ENCODE measurements at places on chromosomes 3 and 15.

DNA sequence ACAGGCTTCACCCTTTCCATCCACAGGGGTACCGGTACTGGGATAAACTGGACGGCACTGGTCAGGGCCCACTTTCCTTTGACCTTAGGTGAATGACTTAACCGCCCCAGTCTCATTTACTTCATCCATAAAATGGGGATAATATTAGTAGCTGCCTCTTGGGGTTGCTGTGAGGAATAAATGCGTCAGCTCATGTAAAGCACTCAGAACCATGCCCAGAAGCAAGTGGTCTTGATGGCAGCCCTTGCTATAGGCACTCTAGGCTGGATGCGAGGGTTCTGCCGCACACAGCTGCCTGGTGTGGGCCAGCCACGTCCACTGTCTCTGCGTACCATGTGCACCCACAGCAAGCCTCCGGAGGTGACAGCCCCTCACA is 32.2 kb upstream of the FBLN2 start:
- DNase-seq: no peak

GRCh38 chr15:28169366-28169765 is 70.3 kb upstream of the OCA2 start:
- no peak for DNase-seq

DNA sequence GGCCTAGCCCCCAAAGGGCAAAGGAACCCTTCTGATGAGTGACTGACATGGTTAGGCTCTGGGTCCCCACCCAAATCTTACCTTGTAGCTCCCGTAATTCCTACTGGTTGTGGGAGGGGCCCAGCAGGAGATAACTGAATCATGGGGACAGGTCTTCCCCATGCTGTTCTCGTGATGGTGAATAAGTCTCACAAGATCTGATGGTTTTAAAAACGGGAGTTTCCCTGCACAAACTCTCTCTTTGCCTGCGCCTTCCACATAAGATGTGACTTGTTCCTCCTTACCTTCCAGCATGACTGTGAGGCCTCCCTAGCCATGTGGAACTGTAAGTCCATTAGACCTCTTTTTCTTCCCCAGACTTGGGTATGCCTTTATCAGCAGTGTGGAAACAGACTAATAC is 16.9 kb downstream of the TKT start:
- no peak for DNase-seq

- peak; percentile 82 for DNase-seq
Measured at GRCh38 chr15:67945951-67946700, 106.3 kb upstream of the RNU6-1 start.

- no peak for DNase-seq
Measured at GRCh38 chr15:99826157-99826780, 93.0 kb upstream of the LYSMD4 start.

GRCh38 chr15:39909007-39909406 is 11.1 kb downstream of the GPR176 start:
- no peak for DNase-seq

DNA sequence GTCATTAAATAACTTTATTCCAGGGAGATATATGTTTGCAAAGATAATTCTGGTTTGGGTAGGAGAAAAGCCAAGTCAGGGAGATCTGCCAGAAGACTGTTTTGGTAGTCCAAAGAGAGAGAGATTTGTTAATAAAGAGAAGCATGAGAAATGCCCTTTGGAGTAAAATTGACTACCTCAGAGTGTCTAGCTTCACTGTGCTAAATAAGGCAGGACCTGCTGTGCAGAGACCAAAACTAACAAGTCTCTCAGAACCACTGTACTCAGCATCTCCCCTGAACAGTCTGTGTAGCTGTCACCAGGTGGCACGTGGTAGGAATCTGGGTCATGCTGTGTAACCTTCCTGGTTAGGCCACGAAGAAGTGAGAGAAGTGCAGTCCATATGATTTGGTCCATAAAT is 31.6 kb upstream of the SLC35G2 start:
- DNase-seq: no peak
